ENCODE measurements at places on chromosomes 5 and 9. TPM values are rescaled to one million over a fixed set of nuclear protein-coding genes. Genes with fewer than 3 reads are reported as not detected.

The FBXW5 gene
- total RNA-seq, result 159 TPM

GRCh38 chr5:125775896-125776295 is 647.3 kb upstream of the GRAMD2B start:
- no peak for DNase-seq

GRCh38 chr5:14752497-14753071 is 88.1 kb downstream of the OTULIN start:
- no peak for DNase-seq

DNA sequence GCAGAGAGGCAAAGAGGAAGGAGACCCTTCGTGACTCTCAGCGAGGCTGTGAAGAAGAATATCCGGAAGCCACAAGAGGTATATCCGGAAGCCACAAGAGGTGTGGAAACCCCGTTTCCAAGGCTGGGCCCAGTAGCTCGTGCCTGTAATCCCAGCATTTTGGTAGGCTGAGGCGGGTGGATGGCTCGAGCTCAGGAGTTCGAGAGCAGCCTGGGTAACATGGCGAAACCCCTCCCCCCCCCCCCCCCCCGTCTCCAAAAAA is 612 bp upstream of the BBLN start:
- no peak for DNase-seq

DNA sequence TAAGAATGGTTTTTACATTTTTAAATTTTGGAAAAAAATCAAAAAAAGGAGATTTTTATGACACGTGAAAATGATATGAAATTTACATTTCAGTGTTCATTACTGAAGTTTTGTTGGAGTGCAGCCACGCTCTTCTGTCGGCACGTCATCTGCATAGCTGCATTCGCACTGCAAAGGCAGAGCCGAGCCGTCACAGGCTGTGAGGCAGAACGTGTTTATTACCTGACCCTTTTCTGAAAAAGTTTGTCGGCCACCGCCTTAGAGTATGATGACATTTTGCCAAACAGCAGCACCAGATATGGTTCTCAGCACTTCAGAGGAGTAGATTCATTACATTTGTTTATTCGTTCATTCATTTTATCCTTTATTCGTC is 24.1 kb downstream of the HRH2 start:
- peak; percentile 20 for DNase-seq

The TNFSF8 gene
- total RNA-seq, result 7.0 TPM

DNA sequence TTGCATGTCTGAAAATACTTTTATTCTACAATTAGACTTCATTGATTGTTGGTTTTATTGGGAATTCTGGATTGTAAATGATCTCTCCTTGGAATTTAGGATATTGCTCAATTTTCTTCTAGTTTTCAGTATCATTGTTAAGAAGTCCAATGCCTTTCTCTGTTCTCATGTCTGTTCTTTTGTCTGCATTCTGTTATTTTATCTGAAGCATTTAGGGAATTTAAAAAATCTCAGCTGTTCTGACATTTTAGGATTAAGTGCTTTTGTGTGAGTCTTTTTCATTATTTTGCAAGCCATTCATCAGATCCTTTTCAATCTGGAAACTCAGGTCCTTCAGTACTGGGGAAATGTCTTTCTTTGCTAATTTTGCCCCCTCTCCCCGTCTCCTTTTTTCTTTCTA is 4.4 kb upstream of the FER start:
- DNase-seq, result no peak

Measured in omental fat pad (tissue), 4 donors.